ENCODE measurements at places on chromosomes 7 and 10.

DNA sequence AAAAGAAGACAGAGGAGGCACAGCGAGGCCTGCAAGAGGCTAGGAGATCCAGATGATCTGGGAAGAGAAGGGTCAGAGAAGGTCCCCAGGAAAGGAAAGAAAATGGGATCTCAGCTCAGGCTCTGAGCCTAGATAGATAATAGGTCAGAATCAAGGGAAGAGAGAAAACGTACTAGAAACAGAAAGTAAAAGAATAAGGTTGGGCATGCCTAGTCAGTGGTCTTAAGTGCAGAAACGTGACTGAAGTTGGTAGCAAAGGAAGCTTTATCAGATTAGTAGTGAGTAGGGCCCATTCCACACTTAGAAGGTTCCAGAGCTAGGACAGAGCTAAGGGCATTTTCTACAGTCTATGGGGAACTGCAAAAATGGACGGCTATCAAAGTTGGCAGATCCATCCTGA, 84.8 kb upstream of the ASAH2 start:
- no peak for DNase-seq

- DNase-seq, result no peak
Observed at GRCh38 chr7:2913760-2914387, 69.8 kb upstream of the GNA12 start.

DNA sequence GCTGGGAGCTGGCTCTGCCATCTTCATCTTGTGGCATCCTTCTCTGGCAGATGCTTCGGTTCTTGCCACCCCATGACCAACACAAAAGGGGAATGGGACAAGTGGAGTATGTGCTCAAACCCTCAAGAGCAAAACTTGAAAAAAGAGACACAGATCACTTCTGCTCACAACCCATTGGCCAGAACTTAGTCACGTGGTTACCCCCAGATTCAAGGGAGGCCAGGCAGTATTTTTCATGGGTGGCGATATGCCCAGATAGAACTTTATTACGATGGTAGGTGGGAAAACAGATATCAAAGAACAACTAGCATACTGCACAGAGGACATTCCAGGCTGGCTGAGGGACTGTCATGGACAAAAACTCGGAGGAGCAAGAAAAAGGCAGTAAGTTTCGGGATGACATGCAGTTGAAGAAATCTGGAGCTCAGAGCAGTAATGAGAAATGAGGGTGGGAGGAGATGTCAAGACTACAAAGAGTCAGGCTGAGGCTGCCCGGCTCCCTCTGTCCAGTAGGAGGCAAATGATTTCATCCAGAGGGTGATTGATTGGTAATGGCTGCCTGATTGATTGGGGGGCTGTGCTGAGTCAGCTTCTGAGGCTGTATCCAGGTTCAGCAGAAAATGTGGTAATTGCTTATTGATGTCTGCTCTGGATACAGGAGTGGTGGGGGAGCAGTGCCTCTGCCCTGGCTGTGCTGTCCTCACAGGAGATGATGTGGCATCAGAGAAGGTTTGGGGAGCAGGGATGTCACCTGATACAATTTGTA, 25.3 kb downstream of the COL13A1 start:
- no peak for DNase-seq

DNA sequence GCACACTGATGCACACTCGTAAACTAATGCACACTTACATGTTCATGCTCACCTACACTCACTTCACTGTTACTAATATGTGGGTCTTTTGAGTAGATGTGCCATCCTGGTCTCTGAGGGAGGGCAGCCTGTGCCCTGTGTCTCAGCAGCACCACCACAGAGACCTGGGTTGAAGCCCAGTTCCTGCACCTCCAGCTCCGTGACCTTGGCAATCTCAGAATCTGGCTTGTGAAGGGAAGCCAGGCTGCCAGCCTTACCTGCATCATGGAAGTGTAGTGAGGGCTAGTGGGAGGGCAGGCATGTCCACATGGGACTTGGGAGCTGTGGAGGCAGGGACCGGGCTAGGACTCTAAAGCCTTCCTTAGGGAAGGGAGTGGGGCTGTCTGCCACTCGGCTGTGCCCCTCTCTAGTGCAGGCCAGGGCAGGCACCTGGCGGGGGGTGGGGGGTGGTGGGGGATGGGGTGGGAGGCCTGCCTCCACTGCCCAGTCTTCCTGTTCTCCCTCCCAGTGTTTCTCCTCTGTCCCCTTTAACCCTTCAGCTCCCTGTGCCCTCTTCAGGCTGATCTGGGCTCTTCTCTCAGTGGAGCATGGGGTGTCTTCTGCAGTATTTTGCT, 8.1 kb downstream of the ADCY1 start:
- no peak for DNase-seq

DNA sequence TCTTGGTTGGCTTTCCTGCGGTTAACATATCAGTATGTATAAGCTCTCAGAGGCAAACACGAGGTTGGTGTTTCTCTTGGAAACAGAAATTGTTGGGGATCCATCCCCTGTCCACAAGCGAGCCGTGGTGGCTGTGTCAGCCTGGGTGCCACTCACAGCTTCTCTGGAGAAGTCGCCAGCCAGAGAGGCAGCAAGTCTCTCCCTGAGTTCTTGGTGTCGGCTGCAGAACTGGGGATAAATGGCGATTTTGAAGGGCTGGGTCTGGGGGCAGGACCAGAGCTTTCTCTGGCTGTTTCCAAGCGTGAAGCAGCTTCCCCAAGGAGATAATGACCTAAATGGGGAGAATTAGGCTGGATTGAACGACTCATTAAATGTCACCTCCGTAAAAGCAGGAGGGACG, 335.3 kb downstream of the GLRX3 start:
- no peak for DNase-seq

- no peak for DNase-seq
Observed at GRCh38 chr10:133405272-133405671, 11.3 kb downstream of the MTG1 start.

DNA sequence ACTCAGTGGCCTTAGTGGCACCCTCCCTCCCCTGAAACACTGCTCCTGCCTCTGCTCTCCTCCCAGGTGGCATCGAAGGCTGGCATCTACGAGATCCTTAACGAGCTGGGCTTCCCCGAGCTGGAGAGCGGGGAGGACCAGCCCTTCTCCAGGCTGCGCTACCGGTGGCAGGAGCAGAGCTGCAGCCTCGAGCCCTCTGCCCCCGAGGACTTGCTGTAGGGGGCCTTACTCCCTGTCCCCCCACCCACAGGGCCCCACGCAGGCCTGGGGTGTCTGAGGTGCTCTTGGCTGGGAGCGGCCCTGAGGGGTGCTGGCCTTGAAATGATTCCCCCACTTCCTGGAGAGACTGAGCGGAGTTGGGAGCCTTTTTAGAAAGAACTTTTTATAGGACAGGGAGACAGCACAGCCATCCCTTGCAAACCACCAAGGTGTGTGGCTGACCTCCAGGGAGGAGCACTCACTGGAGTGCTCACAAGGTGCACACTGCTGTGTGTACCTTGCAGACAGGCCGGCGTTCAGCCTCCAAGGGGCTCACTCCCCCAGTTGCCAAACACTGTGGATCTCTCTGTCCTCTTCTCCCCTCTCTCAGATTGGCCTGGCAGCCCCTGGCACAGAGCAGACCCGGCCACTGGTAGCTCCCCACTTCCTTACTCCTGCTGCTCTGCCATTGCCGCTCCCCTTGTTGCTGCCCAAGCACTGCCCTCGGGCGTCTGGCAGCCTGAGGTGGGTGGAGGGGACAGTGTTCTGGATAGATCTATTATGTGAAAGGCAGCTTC, 35.8 kb downstream of the PRF1 start:
- no peak for DNase-seq

DNA sequence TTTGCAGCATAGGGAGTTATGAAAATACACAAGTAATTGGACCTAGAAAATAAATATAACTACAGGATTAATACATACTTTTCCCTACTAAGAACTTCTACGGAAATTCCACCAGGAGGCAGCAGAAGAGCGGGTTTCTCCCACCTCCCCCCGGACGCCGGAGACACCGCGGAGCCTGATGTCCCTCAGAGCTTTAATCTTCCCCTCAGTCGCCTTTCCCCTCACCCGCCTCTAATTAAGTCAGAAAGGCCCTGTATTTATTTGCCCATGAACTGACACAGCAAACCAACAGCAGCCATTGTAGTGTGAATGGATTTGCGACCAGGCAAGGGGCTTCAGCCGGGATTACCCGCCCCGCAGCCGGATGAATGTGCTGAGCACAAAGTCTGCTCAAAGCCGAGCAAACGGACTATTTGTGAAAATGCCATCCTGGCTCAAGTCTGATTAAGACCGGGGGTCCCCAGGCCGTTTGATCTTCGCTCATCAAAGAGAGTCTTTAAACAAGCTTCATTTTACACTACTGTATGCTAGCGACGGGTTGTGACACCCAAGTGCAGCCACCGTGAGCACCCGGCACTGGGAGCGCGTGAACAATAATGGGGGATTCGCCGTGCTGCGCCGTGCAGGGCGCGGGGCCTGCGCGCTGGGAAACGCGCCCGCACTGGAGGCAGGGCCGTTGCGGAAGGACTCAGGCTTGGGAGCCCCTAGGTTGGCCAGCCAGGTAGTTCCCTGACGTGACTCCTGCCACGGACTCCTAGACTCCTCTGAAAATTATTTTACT, 5.6 kb upstream of the DKK1 start:
- no peak for DNase-seq

- no peak for DNase-seq
Observed at GRCh38 chr7:39811161-39811614, 138.9 kb upstream of the CDK13 start.

DNA sequence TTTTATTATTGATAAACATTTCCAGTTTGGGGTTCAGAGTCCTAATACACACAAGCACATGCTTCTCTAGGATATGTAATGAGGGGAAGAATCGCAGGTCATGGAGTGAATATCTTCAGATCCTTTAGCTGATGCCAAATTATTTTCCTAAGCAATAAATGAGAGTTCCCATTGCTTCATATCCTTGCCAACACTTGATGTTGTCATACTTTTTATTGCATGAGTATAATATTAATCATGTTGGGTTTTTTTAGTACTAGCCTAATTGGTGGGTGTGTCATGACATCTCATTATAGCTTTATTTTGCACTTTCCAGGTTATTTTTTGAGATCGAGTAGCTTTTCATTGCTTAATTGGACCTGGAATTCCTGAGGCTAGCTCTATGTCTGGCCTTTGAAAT, 35.3 kb downstream of the TLX1 start:
- DNase-seq, result no peak

- no peak for DNase-seq
Observed at GRCh38 chr7:38574086-38574485, 57.1 kb downstream of the AMPH start.

GRCh38 chr10:14658331-14659127, 116.2 kb downstream of the FAM107B start:
- DNase-seq, result no peak

- no peak for DNase-seq
Observed at GRCh38 chr7:123366626-123367025, 166.9 kb upstream of the SLC13A1 start.

DNA sequence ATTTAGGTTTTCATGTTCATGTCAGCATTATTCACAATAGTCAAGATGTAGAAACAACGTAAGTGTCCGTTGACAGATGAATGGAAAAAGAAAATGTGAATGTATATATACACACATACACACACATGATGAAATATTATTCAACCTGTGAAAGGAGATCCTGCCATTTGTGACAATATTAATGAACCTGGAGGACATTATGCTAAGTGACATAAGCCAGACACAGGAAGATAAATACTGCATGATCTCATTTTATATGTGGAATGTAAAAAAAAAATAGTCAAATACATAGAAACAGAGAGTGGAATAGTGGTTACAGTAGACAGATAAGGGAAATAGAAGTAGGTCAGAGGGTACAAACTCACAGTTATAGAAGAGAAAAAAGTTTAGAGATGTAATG, 651.1 kb upstream of the MKI67 start:
- no peak for DNase-seq

GRCh38 chr10:57743711-57744110, 524.0 kb downstream of the IPMK start:
- no peak for DNase-seq

- no peak for DNase-seq
Observed at GRCh38 chr10:114767986-114768821, 53.4 kb upstream of the FHIP2A start.

DNA sequence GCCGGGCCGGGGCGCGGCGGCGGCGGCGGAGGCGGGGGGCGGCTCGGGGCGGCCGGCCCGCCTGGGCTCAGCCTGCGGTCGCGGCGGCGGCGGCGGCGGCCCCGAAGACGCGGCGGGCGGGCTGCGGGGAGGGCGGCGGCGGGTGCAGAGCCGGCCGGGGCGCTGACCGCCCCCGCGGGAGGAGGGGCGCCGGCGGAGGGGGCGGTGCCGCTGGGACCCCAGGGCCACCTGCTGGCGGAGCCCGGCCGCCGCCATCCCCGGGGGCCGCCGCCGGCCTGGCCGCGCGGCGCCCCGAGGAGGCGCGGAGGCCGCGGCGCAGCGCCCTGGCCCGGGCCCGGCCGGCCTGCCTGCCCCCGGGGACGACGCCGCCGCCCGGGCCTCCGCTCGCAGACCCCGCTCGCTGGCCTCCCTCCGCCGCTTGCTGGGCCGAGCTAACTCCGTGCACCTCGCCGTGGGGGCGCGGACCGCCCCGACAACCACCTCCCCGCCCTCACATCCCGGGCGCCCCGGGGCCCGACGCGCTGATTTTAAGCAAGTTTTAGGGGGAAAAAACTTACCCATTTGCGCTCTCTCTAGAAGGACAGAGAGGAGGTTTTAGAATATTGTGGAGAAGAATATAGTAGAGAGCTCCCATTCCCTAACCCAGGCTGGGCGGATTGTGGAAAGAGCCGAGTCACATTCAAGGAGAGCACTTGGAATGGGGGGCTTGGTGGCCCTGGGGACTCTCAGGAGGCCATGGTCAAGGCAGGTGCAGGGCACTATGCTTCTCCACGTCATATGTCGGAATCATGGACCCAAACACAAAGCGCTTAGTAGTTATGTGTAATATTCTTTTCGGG, at the start of gene BEND7:
Gene BEND7 (minus strand): TSS at position 140 of the 839 bp plus-strand sequence. CDS start 481 bp downstream, outside the sequence.
- no peak for DNase-seq

- DNase-seq, result no peak
Observed at GRCh38 chr10:128808921-128809440, 658.1 kb upstream of the MGMT start.

DNA sequence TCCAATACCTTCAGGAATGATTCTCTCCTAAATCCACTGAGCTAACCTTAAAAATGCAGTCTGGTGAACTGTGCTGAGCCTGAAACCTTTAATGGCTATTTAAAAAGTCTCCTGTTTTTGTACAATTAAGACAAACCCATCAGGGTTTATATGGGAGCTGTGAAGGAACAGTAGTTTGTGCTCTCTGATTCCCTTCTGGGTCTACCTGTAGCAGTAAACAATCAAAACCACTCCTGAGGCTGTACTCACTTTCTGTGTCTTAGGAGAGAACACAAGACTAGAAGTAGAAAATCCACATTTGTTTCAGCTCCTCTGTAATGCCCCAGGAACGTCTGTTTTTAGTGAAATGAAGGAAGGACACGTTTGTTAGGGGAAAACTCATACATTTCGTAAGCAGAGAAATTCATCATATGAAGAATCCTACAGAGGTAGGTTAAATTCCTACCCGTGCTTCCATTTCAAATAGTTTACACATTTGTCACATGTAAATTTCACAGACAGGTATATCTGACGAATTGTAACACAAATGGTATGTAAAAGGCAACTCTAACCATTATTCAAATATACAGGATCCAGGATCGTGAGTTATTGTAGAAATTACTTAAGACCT, 2.6 kb downstream of the CUX1 start:
- DNase-seq, result no peak
